ENCODE measurements at places on chromosomes 16 and 17.

GRCh38 chr17:77422104-77422747 lies 281.5 kb downstream of the SEC14L1 start:
- DNase-seq = no peak

DNA sequence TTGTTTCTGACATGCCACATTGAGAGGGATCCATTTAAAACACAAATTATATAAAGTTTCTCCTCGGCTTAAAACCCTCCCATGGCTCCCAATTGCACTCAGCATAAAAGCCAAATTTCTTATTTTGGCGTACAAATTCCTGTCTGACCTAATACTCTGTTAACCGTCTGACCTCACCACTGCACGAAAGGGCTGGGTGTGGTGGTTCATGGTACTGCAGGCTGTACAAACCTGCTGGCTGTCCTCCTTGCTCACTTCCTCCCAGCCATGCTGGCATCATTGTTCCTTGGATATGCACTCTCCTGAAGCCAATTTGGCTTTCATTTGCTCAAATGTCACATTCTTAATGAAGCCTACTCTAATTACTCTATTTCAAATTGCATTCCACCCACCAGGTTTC lies 301.6 kb upstream of the C16orf82 start:
- peak; percentile 3 for DNase-seq

- DNase-seq = peak; percentile 90
Observed at GRCh38 chr17:40362696-40363110, 1.8 kb downstream of the GJD3 start.

- peak; percentile 47 for DNase-seq
Observed at GRCh38 chr16:27174007-27174406, 29.3 kb upstream of the KDM8 start.

DNA sequence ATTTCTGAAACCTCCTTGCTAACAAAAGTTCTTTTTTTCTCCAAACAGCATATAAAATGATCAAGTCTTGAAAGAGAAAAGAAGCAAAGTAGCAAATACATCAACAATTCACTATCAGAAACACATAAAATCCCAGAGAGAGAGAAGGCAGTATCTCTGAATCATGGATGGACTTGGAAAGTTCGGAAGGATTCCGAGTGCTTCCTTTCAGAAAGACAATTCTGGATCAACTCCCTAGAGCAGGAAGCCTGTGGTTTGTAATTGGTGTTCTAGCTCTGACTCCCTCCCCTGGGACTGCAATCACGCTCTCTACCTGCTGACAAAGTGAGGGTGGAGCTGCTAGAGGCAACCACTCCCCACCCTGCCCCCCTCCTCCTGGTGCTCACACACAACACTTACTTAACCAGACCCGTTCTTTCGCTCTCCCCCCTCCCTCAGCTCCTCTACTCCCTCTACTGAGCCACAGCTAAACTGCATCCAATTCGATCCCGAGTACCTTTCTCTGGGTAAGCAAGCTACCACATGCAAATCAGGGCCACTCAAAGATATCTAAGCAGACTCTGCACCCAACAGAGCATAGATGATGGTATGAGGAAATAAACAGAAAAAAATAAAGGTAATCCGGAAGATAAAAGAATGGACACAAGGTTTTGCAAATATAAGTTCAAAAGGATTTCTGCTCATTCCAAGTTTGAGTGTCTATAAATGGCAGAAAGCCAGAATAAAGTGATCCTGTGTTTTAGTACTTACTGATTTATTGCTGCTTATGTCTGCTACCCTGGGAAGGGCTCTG lies at the start of gene RNF43:
Gene RNF43, minus strand, starts transcription at position 235 of the 793 bp plus-strand sequence. CDS start 1,957 bp downstream, outside the sequence.
- peak; percentile 82 for DNase-seq

DNA sequence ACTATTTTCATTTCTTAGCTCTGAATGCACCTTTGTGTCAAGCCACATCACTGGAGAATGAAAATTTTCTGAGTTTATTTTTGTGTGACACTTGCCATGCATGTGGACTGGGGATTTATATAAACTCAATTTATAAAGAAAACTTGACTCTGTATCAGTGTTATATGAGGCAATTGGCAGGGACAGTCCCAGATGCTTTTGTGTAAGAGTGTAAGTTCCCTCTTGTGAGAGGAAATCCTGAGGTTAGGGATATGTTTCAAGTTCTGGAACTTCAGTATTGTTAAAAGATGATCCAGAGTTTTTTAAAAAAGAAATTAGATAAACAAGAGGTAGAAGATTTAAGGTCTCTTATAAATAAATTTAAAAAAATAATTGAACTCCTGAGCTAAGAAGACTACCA lies 10.9 kb upstream of the CCL8 start:
- no peak for DNase-seq

GRCh38 chr17:56305007-56305406 lies 151.7 kb downstream of the ANKFN1 start:
- DNase-seq = no peak

DNA sequence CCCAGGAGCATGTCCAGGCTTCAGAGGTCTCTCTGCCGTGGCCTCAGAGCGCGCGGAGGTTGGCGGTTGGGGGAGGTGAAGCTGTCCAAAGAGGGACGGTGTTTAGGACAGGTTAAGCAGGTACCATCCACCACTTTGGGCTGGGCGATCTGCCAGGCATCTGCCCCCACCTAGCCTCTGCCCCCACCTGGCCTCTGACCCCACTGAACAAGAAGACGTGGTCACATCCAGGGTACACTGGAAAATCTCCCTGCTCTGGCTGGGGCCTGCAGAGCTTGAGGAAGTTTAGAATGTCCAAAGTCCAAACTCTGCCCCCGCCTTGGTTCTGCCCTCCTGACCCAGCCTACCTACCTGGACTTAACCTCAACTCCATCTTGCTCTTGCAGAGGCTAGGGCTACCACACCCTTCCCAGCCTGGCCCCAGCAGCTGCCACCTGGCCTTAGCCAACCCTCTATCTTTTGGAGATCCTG lies 1.6 kb downstream of the ITGA3 start:
- no peak for DNase-seq

GRCh38 chr17:17549732-17550366 lies 41.7 kb downstream of the PEMT start:
- no peak for DNase-seq

DNA sequence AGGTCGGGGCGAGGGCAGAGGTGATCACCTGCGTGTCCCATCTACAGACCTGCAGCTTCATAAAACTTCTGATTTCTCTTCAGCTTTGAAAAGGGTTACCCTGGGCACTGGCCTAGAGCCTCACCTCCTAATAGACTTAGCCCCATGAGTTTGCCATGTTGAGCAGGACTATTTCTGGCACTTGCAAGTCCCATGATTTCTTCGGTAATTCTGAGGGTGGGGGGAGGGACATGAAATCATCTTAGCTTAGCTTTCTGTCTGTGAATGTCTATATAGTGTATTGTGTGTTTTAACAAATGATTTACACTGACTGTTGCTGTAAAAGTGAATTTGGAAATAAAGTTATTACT lies 28.9 kb downstream of the STH start:
- no peak for DNase-seq

GRCh38 chr17:58699771-58700170 lies 7.4 kb downstream of the RAD51C start:
- no peak for DNase-seq

GRCh38 chr16:81497690-81498089 lies 53.1 kb downstream of the CMIP start:
- no peak for DNase-seq

- no peak for DNase-seq
Observed at GRCh38 chr16:10740000-10740844, 3.4 kb upstream of the NUBP1 start.

DNA sequence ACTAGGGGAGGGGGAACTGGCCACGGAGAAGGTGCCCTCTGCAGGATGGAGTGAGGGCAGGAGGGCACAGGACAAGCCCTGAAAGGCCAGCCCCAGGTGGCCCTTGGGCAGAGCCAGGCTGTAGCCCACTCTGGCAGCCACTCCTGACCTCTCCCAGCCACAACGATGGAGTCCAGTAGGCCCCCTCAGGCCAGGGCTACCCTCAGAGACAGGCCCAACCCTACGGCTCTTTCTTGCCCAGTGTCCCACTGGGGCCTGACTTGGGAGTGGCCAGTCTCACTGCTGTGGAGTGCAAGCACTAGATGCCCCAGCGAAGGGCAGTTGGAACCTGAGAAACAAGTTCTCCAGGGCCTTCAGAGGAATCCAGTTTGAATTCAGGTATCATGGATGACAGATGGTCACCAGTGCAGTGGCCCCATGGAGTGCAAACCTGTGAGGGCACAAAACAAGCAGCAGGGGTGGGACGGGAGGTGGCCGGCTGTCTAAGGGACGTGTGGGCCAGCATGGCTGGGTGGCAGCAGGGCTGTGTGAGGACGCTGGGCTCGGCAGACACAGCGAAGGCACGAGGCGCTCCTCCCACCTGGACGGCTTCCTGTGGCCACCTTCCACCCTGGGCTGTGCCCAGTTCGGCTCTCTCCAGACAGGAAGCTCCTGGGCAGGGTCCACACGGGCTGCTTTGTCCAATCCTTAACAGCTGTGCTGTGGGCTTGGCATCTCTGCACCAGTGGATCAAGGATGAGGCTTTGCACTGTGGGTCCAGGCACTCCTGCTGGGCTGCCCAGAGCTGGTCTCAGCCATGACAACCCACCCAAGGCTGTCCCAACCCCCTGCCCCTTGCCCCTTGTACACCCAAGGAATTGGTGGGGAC lies 72.1 kb downstream of the AMFR start:
- no peak for DNase-seq

DNA sequence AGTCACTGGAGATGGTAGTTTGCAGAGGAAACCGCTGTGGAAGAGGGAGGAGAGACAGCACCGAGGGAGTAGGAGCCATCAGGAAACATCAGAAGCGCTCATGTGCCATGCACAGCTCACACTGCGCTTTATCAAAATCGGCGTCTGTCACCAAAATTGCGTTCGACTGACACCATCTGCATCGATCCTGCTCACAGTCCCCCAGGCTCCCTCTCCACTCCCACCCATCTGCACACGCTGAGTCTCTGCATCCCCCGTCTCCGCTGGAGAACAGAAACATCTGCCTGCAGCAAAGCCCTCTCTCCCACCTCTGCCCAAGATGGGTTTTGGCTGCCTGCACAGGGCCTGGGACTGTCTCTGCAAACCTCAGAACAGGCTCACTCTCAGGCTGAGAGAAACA lies 187.5 kb upstream of the RPL38 start:
- no peak for DNase-seq

DNA sequence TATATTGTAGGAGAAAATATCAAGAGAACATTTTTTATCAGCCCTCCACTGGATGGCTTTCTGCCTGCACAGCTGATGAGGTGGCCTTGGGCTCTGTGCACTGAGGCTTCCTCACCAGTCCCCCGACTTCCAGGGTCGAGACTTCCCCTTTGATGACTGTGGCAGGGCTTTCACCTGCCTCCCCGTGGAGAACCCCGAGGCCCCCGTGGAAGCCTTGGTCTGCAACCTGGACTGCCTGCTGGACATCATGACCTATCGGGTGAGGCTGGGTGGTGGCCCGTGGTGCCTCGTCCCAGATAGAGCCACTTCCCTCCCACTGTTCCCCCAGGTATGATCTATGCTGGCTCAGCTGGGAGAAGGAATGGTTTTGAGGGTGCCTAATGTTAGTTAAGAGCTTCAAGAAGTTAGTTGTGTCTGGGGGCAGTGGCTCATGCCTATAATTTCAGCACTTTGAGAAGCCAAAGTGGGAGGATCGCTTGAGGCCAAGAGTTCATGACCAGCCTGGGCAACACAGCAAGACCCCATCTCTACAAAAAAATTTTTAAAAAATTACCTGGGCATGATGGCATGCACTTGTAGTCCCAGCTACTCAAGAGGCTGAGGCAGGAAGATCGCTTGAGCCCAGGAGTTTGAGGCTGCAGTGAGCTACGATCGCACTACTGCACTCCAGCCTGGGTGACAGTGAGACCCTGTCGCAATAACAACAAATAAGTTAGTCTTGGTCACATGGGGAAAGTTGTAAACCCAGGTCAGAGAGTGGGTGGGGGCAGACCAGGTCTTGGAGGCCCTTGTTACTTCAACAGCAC lies 11.8 kb downstream of the FCSK start:
- DNase-seq = no peak

- no peak for DNase-seq
Observed at GRCh38 chr16:53433509-53433908, 762 bp upstream of the RBL2 start.

GRCh38 chr16:28285649-28286048 lies 6.7 kb upstream of the SBK1 start:
- no peak for DNase-seq

- no peak for DNase-seq
Observed at GRCh38 chr17:81162491-81162890, 2.8 kb upstream of the PVALEF start.
